ENCODE measurements at places on chromosomes 6 and 20.

DNA sequence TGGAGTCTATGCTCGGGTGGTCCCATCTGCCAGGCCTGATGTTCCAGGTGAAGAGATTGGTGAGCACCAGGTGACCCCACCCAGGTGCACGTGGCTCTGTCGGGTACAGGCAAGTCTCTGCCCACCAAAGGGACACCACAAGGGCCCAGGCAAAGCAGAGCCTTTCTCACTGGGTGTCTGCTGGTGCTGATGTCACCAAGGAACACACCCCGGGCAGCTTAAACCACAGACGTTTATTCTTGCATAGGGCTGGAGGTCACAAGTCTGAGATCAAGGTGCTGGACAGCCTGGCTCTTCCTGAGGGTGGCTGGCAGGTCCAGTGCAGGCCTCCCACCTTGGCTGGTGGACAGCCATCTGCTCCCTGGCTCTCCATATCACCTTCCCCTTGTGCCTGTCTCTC is 100.7 kb upstream of the CD93 start:
- no peak for DNase-seq

GRCh38 chr6:75458895-75459294 is 34.7 kb downstream of the FILIP1 start:
- peak; percentile 73 for DNase-seq

GRCh38 chr20:34452281-34452982 is 63.8 kb upstream of the DYNLRB1 start:
- DNase-seq = peak; percentile 76

DNA sequence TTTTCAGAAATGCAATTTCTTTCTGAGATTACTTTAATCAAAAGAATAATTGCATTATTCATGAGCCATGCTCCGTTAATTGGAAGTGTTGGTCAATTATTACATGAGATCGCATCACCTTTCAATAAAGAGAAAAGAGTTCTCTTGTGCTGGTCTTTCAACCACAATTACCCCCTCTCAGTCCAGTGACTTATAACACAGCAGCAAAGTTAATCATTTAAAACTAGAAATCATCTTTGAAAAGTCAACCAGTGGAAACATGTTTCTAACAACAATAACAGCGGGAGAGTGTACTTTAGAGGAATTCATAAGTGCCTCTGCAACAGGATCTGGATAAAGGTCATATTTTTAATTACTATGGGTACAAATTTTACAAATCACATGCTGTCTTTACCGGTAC is 384.4 kb upstream of the AGPAT4 start:
- no peak for DNase-seq

GRCh38 chr6:119331663-119332286 is 17.8 kb downstream of the MAN1A1 start:
- DNase-seq = no peak

GRCh38 chr6:38179300-38179699 is 359.8 kb downstream of the ZFAND3 start:
- no peak for DNase-seq

DNA sequence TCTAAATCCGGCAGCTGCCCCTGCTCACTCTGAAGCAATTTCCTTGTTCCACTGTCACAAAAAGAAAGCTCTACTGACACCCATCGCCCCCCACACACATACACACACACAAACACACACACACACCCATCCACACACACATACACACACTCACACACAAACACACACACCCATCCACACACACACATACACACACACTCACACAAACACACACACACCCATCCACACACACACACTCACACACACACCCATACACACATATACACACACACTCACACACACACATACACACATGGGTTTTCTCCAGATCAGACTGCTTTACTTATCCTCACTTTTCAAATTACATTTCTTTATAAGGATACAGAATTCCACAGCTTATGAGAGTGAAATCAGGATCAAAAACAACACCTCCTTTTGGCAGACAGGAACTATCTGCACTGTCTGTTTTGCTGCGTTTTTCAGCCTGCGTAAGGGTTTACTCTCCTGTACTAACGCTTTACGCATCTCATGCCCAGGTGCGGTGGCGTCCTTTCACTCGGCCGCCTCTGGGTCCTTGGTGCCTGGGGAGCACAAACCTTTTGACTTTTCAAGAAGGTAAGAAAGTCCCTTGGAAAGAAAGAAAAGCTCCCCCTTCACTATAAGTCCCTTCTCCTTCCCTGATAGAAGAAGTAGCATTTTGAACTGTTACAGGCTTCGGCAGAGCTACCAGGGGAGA is 8.0 kb downstream of the DACT2 start:
- no peak for DNase-seq

- DNase-seq = no peak
These were observed 3.2 kb downstream of the PRRT1 start for GRCh38 chr6:32148289-32149091.

- DNase-seq = peak; percentile 34
These were observed 51.3 kb downstream of the PDE7B start for GRCh38 chr6:135902756-135903331.

DNA sequence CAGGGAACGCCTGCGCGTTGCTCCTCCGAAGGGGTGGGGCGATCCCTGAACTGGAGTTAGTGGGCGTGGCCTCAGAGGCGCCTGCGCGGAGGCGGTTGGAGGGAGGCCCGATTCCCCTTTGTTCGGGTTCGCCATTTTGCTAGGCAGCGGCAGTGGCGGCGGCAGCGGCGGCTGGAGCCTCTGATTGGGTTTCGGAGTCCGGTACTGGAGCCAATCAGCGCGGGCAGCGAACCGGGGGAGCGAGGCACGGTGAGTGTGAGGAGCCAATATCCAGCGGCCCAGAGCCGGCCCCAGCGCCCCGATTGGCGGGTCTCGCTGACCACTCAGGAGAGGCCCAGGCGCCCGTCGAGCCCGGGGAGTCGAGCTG is at the start of gene NFYA:
Gene NFYA, plus strand, starts transcription at position 139 of the 367 bp plus-strand sequence. CDS start 6,116 bp downstream, outside the sequence.
- no peak for DNase-seq

DNA sequence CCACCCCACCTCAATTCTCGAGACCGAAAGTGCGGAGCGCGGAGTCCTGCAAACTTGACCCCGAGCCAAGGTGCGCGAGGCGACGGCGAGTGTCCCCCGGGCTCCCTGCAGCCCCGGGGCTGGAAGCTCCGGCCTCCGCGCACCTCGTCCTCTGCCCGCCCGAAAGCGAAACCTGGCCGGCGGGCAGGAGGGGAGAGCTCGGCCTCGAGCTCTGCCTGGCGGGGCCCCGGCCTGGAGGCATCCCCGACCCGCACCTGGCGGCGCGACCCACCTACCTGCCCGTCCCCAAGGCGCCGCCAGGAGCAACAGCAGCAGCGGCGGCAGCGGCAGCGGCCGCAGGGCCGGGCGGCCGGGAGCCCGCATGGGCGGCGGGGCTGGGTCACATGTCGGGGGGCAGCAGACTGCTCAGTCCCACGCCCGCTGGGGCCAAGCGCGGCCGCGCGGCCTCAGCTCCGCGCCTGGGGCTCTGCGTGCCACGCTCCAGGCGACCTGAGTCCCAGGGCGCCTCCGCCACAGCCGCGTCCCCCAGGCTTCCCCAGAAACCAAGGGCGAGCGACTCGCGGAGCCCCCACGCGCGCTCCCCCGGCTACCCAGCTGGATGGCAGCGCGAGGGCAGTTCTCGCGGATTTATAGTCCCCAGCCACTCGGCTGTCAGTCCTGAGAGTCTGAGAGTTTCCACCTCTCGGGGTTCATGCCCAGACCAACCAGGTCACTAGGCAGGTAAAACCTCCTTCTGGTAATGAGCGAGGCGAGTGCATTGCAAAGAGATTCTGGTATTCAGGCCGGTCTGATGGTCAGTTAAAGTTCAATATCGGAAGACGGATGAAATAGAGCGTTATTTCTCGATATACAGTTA is at the start of gene IL20RA:
Gene IL20RA, minus strand, starts transcription at position 600 of the 856 bp plus-strand sequence. Its CDS starts 237 bp downstream, at position 363.
- DNase-seq = peak; percentile 32

GRCh38 chr20:57605045-57605444 is 15.2 kb downstream of the ZBP1 start:
- no peak for DNase-seq

DNA sequence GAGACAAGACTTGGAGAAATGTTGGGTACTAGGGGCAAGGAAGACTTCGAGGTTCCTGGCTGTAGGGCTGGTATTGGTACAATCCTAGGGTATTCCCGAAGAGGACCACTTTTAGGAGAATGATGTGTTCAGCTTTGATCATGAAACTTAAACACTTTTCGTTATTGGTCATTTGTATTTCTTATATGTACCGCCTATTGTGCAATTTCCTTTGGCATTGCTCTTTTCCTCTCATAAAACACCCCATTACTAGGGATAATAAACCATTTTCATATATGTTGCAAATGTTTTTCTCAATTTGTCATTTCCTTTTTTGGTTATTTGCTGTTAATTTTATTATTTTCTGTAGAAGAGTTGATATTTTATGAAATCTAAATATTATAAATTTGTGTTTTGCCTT is 18.9 kb upstream of the ARFGEF3 start:
- no peak for DNase-seq

GRCh38 chr6:115681978-115682775 is 378.5 kb downstream of the FRK start:
- no peak for DNase-seq

GRCh38 chr6:43781941-43782704 is 12.1 kb downstream of the VEGFA start:
- no peak for DNase-seq

DNA sequence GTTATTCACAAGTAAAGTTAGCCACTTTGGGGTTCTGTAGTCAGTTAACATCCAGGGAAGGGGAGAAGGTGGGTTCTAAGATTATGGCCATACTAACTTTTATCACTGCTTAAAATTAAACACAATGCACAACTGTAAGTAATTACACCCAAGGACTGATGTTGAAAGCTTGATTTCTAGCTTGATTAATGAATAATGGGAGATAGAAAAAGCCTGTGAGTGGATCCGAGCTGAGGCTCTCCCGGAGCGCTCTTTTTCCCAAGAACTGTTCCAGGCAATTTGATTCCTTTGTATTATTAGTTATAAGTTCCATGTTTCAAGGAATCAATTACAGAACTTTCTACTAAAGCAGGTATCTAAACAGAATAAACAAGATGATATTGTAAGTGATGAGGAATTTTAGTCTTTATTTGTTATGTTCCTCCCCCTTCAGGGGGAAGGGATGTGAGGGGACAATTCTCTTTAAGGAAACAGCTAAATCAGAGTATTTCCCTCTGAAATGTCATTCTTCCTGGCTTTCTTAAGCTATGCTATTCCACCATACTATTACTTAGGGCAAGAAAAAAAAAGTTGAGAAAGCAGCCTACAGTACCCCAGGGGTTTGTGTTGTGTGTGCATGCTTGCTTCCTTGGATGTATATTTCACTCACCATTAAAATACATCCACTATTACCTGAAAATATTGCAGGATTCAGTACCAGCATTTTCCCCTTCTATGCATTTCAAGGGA is 3.8 kb downstream of the TSHZ2 start:
- no peak for DNase-seq

DNA sequence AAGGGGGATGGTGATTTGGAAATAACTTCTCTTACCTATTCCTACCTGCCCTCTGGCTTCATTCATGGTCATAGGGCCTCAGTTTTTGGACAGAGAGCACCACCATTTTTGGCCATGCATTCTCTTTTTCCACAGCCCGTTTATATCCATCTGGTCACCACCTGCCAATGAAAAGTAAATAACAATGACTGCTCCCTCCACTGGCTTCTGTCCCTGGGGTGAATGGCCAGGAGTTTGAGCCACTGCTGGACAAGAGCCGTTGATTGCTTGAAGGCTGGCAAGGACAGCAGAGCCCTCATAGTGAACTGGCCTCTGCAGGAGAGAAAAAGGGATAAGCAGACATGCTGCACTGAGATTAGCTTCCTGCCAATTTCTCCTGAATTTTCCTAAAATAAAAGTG is 261.8 kb downstream of the ADGB start:
- no peak for DNase-seq

DNA sequence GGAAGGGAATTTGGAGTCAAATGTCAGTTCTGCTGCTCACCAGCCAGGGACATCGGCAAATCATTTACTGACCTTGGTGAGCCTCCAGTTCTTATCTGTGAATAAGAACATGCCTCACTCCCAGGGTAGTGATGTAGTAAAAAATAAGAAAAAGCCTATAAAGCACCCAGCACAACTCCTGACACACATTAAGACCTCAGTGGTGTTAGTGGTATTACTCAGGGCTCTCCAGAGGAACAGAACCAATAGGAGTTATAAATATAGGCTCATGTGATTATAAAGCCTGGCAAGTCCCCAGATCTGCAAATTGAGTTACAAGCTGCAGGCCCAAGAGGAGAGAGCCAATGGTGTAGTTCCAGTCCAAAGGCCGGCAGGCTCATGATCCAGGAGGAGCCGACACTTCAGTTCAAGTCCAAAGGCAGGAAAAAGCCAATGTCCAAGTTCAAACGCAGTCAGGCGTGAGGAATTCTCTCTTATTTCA is 71.3 kb upstream of the EYA2 start:
- no peak for DNase-seq

GRCh38 chr20:17334932-17335331 is 108.1 kb downstream of the PCSK2 start:
- no peak for DNase-seq

GRCh38 chr20:10260316-10260715 is 41.7 kb downstream of the SNAP25 start:
- no peak for DNase-seq

DNA sequence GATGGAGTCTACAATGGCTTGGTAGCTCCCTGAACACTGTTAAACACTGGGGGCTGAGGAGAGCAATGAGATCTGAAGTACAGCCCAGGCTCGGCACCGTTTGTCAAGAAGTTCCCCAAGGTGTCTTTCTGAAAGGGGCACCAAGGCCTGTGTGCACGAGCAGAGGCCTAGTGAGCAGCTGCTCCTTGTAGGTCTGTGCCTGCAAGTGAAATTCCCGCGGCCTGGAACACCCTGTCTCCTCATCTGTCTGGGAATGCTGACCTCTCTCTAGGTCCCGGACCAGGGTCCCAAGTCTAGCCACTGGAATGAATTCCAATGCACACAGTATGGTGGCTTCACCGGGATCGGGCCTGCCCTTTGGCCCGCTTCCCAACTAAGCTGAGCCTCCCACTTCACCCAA is 134.8 kb downstream of the FOXC1 start:
- no peak for DNase-seq

DNA sequence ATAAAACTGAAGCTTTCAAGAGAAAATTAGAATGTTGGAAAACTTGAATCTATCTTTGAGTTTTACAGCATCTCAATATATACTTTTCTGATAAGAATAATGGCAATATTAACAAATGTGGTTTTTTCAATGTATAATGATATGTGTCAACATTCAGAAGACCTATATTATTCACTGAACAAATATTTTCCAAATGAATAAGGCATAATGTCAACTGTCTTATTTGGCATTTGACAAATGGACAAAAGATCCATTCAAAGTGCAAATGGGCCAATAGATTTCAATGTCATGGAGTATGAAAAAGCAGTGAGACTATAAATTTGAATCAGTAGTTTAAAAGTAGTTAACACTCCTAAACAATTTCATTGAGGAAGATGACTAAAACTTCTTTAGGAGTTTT is 20.9 kb downstream of the LMBRD1 start:
- DNase-seq = no peak

GRCh38 chr6:43103253-43103876 is 27.3 kb downstream of the PTK7 start:
- no peak for DNase-seq

- DNase-seq = no peak
These were observed 32.8 kb upstream of the POPDC3 start for GRCh38 chr6:105212587-105212986.
